ENCODE measurements at places on chromosomes 4 and X. TPM values are rescaled to one million over a fixed set of nuclear protein-coding genes. Genes with fewer than 3 reads are reported as not detected.

The IBSP gene
- total RNA-seq, result not detected

The XKRX gene
- total RNA-seq, result 0.29 TPM

The CFAP97 gene
- 57.2 TPM for total RNA-seq

The CLIC2 gene
- 18.0 TPM for total RNA-seq

The TLR1 gene
- 15.7 TPM for total RNA-seq

The JAKMIP1 gene
- total RNA-seq, result not detected

The FHIP1A gene
- total RNA-seq, result 0.80 TPM

The MAOB gene
- not detected for total RNA-seq

The SPIN4 gene
- total RNA-seq, result 8.3 TPM

The TMPRSS11B gene
- total RNA-seq, result not detected

The RIBC1 gene
- total RNA-seq, result 0.13 TPM

The PAK3 gene
- 1.1 TPM for total RNA-seq

The EPHA5 gene
- not detected for total RNA-seq

The MAGEA11 gene
- not detected for total RNA-seq

The SOD3 gene
- not detected for total RNA-seq

The RBBP7 gene
- total RNA-seq, result 179 TPM

The ARR3 gene
- total RNA-seq, result not detected

The FOXR2 gene
- total RNA-seq, result not detected

The PRR32 gene
- total RNA-seq, result not detected

The MID2 gene
- 46.5 TPM for total RNA-seq

The STATH gene
- total RNA-seq, result not detected

The XAGE1A gene
- not detected for total RNA-seq

The VAMP7 gene
- total RNA-seq, result 56.4 TPM

The CT45A10 gene
- total RNA-seq, result not detected

The RELL1 gene
- 206 TPM for total RNA-seq

The SNCA gene
- 78.9 TPM for total RNA-seq

All from thoracic aorta endothelial cell (primary cell).